ENCODE measurements at places on chromosomes 7 and 10.

DNA sequence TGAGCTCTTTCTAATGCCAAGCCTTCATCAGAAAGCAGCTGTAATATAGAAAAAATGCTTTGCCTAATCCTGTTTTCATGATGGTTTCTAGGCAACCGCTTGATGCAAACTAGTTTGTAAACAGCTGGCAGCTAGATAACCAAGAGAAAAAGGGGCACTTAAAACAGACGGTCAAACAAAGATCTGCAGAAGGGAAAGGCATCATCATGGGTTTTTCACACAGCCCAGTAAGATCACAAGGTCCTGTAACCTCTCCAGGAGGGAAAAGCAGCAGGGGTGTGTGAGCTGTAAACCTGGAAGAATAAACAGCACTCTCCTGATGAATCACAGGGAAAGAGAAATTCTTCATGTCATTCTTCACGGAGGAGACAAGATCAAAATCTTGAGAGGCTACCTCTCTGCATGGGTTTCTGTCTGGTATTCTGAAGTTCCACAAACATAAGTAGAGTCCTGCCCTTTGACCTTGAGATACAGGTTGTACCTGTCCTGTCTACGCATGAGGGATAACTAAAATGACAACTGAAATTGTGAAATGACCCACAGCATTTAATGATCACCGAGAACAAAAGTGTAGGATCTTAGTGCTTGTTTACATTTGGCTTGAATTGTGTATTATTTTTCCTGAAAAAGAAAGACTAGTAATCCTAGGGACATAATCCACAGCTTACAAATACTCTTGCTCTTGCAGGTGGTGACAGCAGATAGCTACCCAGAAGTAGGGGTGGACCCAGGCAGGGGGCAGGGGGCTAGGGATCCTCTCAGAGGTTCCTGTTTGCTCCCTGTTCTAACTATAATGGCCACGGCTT is 48.0 kb downstream of the CREB3L2 start:
- no peak for DNase-seq

DNA sequence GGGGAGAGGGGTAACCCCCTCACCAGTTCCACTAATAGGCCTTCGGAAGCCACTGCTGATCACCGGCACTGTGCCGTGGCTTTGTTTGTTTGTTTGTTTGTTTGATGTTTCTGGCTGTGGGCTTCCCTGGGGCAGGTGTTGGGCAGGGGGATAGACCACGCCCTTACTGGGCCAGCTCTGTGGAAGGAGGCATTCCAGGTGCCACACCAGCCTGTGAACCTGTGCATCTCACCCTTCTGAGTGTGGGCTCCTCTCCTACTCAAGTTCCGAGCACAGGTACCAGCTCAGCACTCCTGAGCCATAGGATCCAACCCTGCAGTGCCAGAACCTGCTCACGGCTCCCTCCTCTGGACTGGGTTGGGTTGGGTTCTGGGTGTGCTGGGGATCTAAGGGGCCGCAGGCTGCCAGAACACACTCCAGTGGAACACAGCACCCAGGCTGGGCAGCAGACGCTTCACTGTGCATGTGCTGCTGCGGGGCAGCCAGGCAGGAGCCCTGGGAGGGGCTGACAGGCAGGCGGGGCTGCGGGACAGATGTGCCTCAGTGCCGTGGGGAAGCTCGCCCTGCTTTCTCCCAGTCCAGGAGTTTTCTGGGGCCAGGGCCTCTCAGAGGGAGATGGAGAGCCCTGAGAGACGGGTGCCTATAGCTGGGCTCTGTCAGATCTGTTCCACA is 1053.9 kb downstream of the CNTNAP2 start:
- no peak for DNase-seq

GRCh38 chr10:129745186-129745750 is 218.8 kb downstream of the EBF3 start:
- DNase-seq: no peak

GRCh38 chr10:1661416-1661815 is 75.9 kb downstream of the ADARB2 start:
- no peak for DNase-seq

GRCh38 chr10:43963379-43963778 is 314.7 kb upstream of the ZNF32 start:
- no peak for DNase-seq

- DNase-seq: no peak
These were observed 17.0 kb downstream of the BCAP29 start for GRCh38 chr7:107596881-107597581.

- DNase-seq: no peak
These were observed 73.5 kb downstream of the LRRN3 start for GRCh38 chr7:111164442-111164841.

DNA sequence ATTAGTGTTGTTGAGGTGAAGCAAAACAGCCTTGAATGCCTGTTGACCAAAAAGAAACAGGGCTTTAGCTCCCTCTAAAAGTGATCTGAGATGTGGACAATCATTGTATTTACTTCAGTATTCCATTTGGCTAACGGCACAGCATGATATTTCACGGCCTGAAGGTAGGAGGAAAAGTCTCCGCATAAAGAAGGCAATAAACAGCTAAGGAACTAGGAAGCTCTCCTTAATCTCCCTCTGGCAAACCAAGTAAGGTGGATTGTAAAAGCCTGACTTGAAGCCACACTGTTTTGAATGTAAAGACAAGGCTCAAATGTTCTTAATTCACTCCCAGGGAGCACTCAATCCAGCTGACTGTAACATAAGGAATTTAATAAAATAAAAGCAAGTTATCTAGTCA is 160.0 kb upstream of the ZNF804B start:
- DNase-seq: no peak

DNA sequence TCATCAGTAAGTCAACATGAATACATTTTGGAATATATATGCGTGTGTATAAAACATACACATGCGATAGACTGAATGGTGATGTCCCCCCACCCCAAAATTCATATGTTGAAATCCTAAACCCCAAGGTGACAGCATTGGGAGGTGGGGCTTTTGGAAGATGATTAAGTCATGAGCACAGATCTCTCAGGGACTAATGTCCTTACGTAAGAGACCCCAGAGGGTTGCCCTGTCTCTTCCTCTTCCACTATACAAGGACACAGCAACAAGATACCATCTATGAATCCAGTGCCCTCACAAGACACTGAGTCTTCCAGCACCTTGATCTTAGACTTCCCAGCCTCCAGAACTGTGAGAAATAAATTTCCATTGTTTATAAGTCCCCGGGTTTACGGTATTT is 22.5 kb downstream of the DRGX start:
- no peak for DNase-seq

DNA sequence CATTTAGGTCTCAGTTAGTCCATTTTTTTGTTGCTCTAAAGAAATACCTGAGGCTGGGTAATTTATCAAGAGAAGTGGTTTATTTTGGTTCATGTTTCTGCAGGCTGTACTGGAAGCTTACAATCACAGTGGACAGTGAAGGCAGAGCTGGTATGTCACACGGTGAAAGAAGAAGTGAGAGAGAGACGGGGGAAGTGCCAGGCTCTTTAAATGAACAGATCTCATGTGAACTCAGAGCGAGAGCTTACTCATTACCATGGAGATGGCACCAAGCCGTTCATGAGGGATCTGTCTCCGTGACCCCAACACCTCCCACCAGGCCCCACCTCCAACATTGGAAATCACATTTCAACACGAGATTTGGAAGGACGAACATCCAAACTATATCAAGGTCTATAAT is 18.9 kb upstream of the PNLIPRP3 start:
- no peak for DNase-seq

GRCh38 chr10:104427989-104428388 is 74.4 kb downstream of the CFAP58 start:
- no peak for DNase-seq

GRCh38 chr10:24726626-24727025 is 2.9 kb upstream of the ARHGAP21 start:
- DNase-seq: no peak

DNA sequence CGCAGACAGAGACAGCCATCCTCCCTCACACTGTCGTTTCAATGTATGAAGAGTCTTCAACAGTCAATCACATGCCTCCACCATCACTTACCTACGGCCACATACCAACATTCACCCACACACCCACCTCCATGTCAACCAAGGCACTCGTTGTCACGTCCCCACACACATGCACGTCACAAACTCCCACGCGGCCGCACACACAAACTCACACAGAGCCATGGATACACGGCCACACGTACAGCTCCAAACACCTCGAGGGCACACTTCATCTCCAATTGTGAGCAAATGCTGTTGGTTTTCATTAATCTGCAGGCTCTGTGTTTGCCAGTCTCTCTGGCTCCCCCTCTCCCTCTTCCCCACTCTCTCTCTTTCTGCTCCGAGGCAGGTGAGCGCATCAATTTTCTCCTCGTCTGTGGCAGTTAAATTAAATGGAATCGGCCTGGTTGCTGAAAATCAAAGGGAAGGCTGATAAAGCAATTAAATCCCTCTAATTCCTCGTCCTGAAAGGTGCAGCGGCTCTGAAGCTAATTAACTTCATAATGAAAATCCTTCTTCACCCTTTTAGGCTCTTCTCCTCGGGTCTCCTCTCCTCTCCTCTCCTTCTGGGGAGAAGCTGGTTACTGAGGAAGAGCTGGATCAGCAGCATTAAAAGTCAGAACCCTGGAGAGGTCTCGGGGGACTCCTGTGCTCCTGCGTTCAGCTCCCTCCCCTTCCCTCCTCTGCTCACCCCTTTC is 53.8 kb upstream of the SLF2 start:
- DNase-seq: no peak

- no peak for DNase-seq
These were observed 325.6 kb downstream of the PLXNA4 start for GRCh38 chr7:132250480-132251326.

Measured in naive thymus-derived CD4-positive, alpha-beta T cell (primary cell).